ENCODE measurements at places on chromosomes 3 and 15. TPM values are rescaled to one million over a fixed set of nuclear protein-coding genes. Genes with fewer than 3 reads are reported as not detected.
A peak's percentile ranks its signal among the peaks of the same experiment; 100 is the strongest.

The SI gene
- total RNA-seq: not detected

The USP4 gene
- 85.0 TPM for total RNA-seq

The FGF7 gene
- not detected for total RNA-seq

The DPPA4 gene
- total RNA-seq: not detected

DNA sequence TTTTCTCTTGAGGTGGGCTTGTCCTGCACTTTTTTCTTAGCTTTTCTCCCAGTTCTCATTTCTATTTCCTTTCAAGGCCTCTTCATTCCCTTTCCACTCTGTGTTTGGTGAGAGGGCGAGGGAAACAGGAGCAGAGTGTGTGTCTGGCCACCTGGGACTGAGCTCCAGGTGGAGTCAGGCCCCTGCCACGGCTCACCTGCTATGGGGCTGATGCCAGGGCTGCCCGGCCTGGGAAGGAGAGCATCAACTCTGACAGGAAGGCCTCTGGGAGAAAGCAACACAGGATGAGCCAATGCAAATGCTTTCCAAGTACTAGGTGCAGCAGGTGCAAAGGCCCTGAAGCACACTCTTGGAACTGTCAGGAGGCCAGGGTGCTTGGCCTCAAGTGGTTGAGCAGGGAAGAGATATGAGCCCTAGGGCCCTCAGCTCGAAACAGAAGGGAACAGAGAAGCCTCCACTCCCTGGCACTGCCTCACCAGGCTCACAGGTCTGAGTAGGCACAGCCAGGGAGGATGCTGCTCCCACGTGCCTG, 27.3 kb upstream of the DUSP7 start:
- no peaks in the 10 kb centered on the region for H3K36me3 ChIP-seq
- no peak overlapping the region for H3K4me3 ChIP-seq
- no peaks in the 10 kb centered on the region for H3K27me3 ChIP-seq
- no peak overlapping the region for H3K27ac ChIP-seq

DNA sequence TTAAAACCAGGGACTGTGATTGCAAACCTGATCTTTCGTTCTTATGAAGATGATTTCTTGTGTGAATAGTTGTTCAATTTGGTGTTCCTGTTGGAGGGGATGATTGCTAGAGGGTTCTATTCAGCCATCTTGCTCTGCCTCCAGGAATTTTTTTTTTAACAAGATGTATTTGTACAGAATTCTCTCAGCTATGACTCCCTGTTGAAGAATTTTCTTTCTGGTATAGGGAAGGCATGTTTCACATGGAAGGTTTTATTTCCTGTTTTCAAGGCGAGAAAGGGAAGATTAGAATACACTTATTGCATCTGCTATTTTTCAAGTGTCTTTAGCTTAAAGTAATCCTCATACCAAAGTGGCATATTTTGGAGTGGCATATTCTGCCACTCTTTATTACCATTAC, 5.6 kb upstream of the LRRC34 start:
- DNase-seq: no peak
- H3K4me1 ChIP-seq: peaks cover 10% of the 10 kb centered on the region
- H3K4me3 ChIP-seq: no peak overlapping the region
- H3K27ac ChIP-seq: no peak overlapping the region
- peaks cover 7% of the 10 kb centered on the region for H3K36me3 ChIP-seq
- H3K27me3 ChIP-seq: peaks cover 41% of the 10 kb centered on the region

DNA sequence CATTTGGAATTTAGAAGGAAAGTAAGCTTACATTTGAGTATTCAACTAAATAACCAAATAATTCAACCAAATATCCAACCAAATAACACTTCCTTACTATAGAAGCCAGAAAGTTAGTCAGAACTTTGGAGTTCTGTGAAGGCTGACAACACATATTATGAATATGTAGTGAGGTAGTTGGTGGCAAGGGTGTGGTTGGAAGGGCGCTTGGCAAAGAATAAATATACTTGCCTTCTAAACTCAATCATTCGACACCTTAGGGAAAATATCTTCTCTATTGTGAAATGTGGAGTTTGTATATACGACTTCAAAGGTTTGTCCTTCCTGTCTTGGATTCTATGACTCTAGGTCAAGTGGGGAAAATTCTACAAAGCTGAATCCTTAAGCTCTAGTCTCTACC, 111.7 kb upstream of the OSTN start:
- H3K36me3 ChIP-seq: no peaks in the 10 kb centered on the region
- no peaks in the 10 kb centered on the region for H3K27me3 ChIP-seq
- no peak for DNase-seq
- H3K4me3 ChIP-seq: no peak overlapping the region

DNA sequence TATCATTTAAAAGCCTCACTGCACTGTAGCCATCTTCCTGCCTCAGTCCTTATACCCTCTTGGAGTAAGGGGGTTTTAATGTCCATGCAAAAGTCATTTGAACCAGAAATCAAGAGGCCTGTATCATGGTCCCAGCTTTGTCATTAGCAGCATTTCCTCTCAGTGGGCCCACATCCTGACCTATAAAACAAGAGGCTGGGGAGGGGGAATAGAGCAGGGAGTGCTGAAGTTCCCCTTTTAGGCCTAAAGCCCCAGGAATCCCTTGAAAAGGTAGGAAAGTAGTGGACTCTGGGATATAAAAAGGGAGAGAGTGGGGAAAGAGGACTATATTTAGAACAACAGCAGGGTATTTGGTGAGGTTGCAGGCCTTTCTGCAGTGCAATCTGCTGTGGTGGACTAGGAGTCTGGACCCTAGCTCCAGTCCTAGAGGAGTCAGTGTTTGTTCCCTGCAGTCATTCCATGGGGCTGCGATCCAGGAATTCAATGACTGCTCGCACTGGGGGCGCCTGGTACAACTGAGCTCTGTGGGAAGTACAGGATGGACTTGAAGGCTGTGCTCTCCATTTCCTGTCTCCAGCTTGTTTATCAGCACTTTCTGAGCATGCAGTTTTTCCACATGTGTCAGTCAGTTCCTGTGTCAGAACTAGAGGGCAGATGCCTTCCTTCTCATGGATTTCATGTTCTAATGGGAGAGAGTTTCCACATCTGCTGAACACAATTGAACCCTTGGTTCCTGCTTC, 46.8 kb downstream of the PDHB start:
- H3K4me3 ChIP-seq: no peak overlapping the region
- H3K27ac ChIP-seq: peak overlapping the region; percentile 32
- no peaks in the 10 kb centered on the region for H3K27me3 ChIP-seq
- H3K4me1 ChIP-seq: peaks cover 23% of the 10 kb centered on the region

- no peaks in the 10 kb centered on the region for H3K27me3 ChIP-seq
- peaks cover 6% of the 10 kb centered on the region for H3K36me3 ChIP-seq
- H3K27ac ChIP-seq: no peak overlapping the region
- peaks cover 13% of the 10 kb centered on the region for H3K4me1 ChIP-seq
- no peak for DNase-seq
These were observed 126.2 kb downstream of the KLF13 start for GRCh38 chr15:31452595-31453557.

DNA sequence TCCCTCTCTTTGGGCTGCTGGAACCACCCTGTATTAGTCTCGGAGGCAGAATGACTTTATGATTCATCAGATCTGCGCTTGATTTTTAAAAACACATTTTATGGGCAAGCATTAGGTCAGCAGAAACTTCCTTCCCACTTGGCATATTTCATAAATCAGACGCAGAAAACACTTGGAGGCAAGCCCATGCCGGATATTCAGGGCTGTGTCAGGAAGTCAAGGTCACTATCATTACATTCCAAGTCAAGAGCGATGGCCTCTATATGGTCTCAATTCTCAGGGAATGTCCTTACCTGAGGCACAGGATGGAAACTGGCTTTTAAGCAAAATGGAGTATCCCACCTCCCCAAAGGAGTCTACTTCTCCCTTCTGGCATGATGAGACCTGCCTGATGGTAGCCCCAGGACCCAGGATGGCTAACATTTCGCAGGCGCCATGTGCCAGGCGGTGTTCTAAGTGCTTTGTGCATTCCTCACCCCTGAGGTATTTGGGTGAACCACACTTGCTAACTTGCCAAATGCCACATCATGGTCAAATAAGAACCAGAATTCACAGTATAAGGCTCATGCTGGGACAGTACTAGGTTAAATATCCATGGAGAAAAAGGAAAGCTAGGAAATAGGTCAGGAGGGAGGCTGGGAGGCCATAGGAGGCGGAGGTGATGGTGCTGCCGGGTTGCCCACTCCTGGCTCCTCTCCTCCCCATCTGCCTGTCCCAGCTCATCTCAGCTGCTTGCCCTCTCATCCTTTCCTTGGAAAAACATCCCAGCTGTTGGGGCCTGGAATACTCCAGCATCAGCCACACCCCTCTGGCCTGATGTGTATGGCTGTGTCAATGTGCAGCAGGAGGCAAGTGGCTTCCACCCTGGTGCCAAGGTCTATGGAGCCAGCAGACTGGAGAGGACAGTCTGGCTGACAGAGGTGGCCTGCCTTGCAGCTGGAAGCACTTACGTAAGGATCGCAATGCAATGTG, 18.8 kb downstream of the BCL2L10 start:
- no peaks in the 10 kb centered on the region for H3K4me1 ChIP-seq
- H3K27ac ChIP-seq: no peak overlapping the region
- H3K27me3 ChIP-seq: peaks cover 21% of the 10 kb centered on the region

Measured in activated CD4-positive, alpha-beta memory T cell treated with anti-CD3 and anti-CD28 coated beads, Interleukin-2, amount 10 ng/mL, durations not matched to agents 7 days and 5 days (primary cell).